ENCODE measurements at places on chromosomes 2 and 18.

DNA sequence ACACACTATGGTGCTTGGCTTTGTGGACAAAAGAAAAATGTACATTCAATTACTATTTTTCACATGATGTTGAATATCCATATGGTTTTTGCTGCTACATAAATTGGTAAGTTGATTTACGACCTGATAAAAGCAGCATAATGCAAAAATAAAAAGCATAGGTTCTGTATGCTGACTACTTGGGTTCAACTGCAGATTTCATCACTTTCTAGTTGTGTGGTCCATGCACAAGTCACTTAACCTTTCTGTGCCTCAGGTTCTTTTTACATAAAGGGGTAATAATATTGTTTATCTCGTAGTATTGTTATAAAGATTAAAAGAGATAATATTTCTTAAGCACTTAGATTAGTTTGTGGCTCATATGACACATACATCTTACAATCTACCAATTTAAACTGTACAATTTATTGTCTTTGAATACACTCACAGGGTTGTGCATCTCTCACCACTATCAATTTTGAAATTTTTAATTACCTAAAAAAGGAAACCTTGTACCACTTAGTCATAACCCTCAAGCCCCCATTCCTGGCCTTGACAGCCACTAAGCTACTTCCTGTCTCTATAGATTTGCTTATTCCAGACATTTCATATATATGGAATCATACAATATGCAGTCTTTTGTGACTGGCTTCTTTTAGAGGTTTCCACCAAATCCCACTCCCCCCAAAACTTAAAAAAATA is 1443.9 kb downstream of the SUCLG1 start:
- H3K4me3 ChIP-seq: no peak overlapping the region
- no peak overlapping the region for H3K27ac ChIP-seq
- no peaks in the 10 kb centered on the region for H3K27me3 ChIP-seq
- no peaks in the 10 kb centered on the region for H3K4me1 ChIP-seq
- no peaks in the 10 kb centered on the region for H3K36me3 ChIP-seq

DNA sequence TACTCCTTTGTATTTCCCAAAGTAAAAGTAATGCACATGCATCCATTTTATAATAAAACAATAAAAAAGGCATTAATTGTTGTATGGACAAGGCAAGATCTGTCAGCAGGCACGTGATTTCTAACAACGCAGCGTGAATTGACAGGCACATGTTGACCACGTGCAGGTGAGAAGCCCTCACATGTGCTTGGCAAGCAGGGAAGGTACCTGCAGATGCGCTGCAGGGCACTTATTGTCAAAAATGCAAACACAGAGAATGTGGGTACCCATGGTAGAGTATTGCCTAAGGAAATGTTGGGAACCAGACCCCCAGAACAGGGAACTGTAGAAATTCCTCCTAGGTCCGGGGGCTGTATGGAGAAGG is 515.0 kb upstream of the HS6ST1 start:
- no peak overlapping the region for H3K27ac ChIP-seq
- H3K4me3 ChIP-seq: no peak overlapping the region
- no peaks in the 10 kb centered on the region for H3K27me3 ChIP-seq
- no peaks in the 10 kb centered on the region for H3K36me3 ChIP-seq

DNA sequence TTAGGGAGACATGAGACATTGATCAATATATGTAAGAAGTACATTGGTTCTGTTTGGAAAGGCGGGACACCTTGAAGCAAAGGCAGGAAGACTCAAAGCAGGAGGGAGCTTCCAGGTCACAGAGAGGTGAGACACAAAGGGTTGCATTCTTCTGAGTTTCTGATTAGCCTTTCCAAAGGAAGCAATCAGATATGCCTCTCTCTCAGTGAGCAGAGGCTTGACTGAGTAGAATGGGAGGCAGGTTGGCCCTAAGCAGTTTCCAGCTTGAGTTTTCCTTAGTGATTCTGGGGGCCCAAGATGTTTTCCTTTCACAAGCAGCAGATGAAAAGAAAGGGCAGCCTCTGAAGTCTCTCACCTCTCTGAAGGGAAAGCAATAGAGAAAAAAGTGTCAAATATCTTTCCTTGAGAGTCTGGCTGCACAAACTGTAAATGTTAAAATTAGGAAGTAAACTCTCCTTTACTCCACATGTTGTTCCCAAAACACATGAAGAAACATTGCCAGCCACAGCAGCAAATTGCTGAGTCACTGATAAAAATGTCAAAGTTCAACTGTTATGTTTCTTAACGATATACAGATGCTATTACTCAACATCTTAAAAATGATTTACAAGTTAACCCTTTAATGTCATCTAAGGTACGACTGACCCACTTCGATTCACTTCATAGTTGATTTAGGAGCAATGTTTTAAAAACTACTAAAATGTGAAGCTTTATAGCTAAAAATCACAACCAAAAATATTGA is 40.3 kb downstream of the CYB5A start:
- no peaks in the 10 kb centered on the region for H3K36me3 ChIP-seq
- no peak for DNase-seq
- no peaks in the 10 kb centered on the region for H3K4me1 ChIP-seq
- H3K27ac ChIP-seq: no peak overlapping the region
- H3K4me3 ChIP-seq: no peak overlapping the region

DNA sequence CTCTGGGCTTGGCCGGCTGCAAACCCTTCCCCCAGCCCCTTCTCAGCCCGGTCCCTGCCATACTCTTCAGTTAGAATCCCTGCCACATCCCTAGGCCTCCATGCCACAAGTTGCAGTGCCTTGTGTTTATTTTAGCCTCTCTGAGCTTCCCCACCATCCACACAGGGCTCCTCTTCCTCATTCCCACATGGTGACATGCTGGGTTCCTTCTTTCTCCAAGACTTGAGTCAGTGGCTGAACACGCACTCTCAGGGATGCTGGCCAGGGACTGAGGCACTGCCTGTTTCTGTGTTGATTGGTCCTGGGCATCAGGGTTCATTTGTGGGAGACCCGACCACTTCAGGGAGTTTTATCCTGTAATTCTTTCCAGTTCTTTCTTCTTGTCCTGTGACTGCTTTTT is 56.3 kb downstream of the KCNS3 start:
- no peaks in the 10 kb centered on the region for H3K27me3 ChIP-seq
- no peaks in the 10 kb centered on the region for H3K4me1 ChIP-seq
- H3K36me3 ChIP-seq: no peaks in the 10 kb centered on the region
- no peak for DNase-seq
- no peak overlapping the region for H3K4me3 ChIP-seq

Measured in naive thymus-derived CD4-positive, alpha-beta T cell (primary cell).